ENCODE measurements at places on chromosomes 11 and 22. TPM values are rescaled to one million over a fixed set of nuclear protein-coding genes. Genes with fewer than 3 reads are reported as not detected.

Gene DGCR6
- total RNA-seq: 8.3 TPM

DNA sequence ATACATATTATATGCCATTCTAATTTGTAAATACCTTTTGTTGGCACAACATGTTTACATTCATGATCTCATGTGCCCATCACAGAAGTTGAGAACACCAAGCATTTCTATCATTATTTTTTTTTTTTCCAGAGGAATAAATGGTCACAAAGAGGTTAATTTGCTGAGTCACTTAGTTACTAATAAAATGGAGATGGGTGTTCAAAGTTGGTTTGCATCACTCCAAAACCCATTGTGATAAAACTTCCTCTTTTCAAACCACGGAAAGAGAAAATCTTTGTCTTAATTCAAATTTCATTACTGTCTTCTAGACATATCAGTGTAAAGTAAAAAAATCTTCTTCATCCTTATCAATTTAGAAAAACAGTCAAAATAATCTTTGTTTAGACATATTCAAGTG lies 636.8 kb upstream of the CCDC179 start:
- no peak for DNase-seq

Gene MAP4K2
- 70.8 TPM for total RNA-seq

- DNase-seq: no peak
Observed at GRCh38 chr11:77278595-77279506, 22.6 kb downstream of the GDPD4 start.

- DNase-seq: no peak
Observed at GRCh38 chr11:78898266-78898775, 323.7 kb upstream of the NARS2 start.

DNA sequence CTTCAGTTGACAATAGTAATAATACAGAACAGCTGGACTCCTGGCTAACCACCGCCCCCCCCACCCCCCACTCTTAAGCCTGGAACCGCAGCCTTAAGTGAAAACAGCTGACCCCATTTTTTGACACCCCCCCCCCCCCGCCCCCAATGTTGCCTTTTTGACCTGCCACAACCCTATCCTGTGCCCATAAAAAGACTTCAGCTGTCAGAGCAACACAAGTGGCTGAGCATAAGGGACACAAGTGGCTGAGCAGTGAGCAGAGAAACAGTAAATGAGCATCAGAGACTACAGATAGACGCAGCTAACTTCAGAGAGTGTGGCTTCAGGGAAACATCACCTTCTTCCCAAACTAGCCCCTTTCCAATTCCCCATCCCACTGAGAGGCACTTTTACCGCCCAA lies 1493.8 kb downstream of the LRRC4C start:
- no peak for DNase-seq
